ENCODE measurements at places on chromosomes 13 and 19. TPM values are rescaled to one million over a fixed set of nuclear protein-coding genes. Genes with fewer than 3 reads are reported as not detected.

DNA sequence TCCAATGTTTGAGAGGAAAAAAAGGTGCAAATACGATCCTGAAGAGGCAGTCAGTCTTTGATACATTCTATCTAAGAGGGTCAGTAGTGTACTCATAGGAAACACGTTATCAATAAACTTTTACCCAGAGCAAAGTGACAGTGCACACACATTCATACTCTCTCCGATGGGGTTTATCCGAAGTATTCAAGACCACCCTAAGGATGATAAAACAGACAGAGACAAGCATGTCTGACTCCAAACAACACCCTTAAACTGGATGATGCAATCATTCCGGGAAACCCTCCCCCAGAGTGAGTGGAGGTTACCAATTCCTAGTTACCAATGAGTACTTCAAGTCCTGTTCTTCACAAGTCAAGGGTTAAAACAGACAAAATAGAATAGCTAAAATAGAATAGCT is 79.1 kb downstream of the DNAJC3 start:
- DNase-seq: no peak

- peak; percentile 86 for DNase-seq
Measured at GRCh38 chr19:18020212-18021085, 12.5 kb downstream of the ARRDC2 start.

DNA sequence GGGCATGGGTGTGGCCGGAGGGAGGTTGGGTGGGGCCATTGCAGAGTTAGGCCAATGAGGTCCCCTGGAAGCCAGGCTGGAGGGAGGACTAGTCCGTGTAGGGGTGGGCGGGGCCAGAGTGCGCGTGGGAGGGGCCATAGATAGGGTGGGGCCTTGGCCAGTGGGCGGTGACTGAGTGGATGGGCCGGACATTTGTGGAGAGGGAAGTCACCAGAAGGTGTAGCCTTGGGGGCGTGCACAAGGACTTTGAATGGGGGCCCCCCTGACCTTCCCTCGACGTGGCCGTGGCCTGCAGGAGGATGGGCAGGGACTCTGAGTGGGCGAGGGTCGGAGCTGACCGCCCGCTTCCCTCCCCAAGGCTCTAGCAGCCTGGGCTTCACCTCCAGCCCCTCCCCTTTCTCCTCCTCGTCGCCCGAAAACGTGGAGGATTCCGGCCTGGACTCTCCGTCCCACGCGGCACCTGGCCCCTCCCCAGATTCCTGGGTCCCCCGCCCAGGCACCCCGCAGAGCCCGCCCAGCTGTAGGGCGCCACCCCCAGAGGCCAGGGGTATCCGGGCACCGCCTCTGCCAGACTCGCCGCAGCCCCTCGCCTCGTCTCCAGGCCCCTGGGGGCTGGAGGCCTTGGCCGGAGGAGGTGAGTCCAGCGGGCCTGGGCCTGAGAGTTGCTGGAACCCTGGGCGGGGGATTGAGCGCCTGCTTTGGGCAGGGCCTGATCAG is 16.5 kb upstream of the B3GNT3 start:
- no peak for DNase-seq

DNA sequence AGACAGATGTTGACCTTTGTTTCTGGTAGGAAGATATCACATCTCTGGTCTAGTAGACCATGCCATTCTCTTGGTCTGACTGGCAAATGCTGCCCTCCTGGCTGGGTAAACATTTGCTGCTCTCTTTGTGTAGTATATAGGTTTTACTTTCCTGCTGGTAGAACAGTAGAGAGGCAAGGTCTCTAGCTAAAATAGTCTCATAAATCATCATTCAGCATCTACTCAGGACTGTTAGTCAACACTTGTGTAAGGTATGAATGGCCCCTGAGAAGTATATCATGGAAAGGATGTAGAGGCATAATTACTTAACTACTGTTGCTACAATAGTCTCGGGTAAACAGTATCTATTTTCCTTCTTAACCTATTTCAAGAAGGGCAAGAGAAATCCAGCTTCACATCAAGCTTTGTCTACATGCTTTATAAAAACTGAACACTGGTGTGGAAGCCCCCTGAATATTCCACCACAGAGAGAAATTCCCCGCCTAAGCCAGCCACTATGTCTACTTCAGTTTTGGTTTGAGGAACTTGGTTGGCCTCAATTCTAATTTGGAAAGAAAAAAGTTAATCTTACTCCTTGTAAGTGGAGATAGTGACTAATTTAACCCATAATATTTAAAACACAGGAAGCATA is 18.4 kb upstream of the MYCBP2 start:
- DNase-seq: no peak

DNA sequence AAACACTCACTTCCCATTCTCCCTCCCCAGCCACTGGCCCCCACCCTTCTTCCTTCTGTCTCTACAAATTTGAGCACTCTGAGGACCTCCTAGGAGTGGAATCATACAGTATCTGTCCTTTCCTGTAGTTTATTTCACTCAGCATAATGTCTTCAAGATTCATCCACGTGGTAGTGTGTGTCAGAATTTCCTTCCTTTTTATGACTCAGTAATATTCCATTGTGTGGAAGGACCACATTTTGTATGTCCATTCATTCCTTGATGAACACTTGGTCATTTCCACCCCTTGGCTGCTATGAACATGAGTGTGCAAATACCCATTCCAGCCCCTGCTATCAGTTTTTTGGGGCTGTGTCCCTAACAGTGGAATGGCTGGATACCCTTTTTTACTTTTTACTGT is 9.8 kb downstream of the KLF2 start:
- DNase-seq: no peak

DNA sequence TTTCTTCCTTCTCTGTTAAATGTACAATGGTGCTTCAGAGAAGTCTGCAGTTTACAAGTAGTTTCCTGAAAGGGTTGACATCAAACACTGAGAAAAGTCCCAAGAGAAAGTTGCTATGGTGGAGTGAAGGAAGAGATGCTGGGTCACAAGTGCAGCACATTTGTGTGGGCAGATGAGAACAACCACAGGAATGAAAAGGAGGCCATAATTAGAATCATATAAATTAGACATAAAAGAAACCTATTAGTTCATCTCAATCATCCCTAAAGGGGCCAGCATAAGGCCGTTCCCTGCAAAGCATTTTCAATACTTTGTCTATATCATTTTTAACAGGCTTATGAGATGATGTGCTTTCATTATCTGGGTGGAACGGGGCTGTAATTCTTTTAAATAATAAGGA is 359.2 kb downstream of the IRS2 start:
- no peak for DNase-seq

DNA sequence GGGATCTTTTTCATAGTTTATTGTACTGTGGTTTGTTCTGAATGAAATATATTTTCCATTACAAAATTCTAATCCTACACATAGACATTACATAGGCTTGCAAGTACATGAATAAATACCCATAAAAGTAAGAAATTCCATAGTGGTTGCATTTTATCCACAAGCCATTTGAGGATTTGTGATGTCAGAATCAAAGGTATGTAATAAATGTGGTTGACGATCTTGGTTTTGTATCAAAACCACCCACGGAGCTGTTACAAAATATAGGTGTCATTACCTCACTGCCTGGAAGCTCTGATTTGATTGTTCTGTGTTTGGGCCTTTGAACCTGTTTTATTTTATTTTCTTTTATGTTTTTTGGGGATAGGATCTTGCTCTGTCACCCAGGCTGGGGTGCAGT is 125.1 kb downstream of the NALCN start:
- DNase-seq: no peak

GRCh38 chr19:56119582-56119978 is 1.5 kb downstream of the ZNF787 start:
- DNase-seq: no peak

- DNase-seq: peak; percentile 51
Measured at GRCh38 chr13:114174529-114174961, 4.5 kb upstream of the CFAP97D2 start.

Gene MBD3L2
- not detected for polyA plus RNA-seq

Gene ZNF525
- polyA plus RNA-seq: 3.2 TPM

Gene KCNRG
- polyA plus RNA-seq: 2.9 TPM

Gene LGI4
- polyA plus RNA-seq: 11.2 TPM
